ENCODE measurements at places on chromosomes 3 and 15.

DNA sequence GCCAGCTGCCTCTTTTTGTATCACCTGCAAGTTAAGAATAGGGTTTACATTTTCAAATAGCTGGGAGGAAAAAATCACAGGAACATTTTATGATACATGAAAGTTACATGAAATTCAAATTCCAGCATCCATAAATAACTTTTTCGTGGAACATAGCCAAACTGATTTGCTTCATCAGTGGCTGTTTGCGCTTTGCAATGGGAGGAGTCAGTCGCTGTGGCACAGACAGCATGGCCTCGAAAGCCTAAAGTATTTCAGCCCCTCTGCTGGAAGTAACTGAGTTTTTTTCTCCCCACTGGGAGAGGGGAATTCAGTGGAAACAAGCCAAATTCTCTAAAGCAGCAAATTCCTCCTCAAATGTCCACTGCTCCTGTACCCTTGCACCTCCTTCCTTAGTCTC is 271.9 kb downstream of the SUCLG2 start:
- DNase-seq = no peak

DNA sequence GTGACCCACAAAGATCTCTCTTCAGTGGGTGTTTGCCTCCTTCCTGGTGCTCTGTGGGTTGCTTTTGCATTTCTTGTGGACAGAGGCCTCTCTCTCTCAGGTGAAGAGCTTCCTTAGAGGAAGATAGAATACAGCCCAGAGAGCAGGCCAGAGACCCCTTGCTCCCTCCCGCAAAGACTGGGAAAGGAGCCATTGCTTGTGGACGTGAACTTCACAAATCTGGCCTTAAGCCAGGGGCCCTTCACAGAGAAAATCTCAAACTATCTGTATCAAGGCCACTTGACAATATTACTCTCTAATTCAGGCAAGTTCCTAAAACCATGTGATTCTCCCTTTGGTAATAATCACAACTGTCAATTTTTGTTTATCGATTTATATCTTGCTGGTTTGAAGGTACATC is 30.4 kb upstream of the CLK3 start:
- no peak for DNase-seq

- no peak for DNase-seq
These were observed 140.2 kb upstream of the SETMAR start for GRCh38 chr3:4163011-4163410.

GRCh38 chr15:87155771-87156170 is 1076.1 kb downstream of the AGBL1 start:
- DNase-seq = no peak

DNA sequence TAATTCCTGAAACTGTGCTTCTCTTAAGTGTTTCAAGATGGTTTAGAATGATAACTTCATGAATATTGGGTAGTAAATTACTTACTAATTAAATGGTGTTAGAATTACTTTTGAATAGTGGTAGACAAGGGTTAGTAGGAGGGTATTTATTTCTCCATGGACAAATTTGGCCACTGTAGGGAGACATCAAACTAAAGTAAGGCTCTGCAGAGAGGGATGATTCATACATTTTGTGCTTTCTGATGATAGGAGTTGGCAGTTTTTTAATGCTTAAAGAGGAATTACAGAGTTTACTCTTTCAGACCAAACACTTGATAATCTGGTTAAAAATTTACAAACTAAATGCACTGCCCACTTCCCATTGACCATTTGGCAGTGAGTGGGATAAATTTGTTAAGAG is 127.6 kb downstream of the NAALADL2 start:
- DNase-seq = no peak

- DNase-seq = no peak
These were observed 23.9 kb downstream of the DPH6 start for GRCh38 chr15:35522061-35522460.

DNA sequence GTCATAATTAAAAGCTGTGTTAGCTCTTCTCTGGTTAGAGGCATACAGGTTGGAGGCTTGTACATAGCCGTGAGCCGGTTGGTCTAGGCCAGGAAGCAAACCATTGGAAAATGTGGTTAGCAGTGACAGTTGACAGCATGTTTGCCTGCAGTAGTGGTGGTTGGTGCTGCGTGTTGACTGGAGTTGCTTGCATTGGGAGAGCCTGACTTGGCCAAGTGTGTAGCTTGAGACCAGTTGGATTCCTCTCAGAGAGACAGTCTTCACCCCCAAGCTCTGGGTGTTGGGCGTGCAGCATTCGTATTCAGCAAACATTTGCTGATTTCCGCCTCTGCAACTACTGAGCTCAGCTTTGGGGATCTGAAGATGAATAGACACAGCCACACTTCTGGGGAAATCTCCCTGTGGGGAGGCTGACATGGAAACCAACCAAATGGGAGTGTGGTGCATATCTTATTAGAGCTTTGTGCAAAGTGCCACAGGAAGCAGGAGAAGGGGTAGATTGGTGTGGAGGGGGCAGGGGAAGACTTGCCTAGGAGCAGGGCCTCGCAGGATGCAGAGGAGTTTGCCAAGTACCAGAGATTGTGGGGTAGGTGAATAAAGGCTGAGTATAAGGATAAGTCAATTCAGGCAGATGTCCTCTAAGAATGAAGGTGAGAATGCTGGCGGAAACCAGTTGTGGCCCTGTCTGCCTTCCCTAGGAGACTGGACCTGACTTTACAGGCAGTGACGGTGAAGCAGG is 83.5 kb downstream of the IGF1R start:
- no peak for DNase-seq

GRCh38 chr3:23889950-23890349 is 26.8 kb downstream of the NKIRAS1 start:
- no peak for DNase-seq

- no peak for DNase-seq
These were observed 8.9 kb downstream of the RFX7 start for GRCh38 chr15:56234804-56235203.

DNA sequence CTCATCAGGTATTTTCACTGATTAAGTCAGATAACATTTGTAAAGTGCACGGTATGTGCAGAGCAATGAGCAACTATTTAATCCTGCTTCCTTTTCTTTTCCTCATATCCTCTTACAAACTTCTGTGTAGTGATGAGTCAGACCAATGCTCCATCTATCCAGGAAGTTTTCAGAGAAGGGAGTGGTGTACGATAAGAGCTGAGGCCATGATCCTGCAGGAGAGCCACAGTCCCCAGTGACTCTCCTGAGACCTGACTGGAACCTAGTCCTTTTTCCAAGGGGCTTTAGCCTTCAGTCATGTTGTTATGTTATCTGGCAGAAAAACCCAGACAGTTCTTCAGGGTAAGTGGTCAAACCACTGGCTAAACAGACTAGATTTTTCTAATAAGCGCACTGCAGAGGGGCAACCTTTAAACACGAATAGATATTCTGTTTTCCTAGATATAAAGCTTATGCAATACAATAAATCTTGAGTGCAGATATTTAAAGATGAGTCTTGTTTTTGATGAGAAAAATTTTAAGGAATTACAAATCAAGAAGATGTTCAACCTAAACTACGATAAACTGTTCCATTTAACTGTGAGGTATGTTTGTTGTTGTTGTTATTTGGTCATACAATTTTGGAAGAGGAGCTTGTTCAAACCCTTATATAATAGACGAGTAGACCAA is 110.5 kb upstream of the RAP2B start:
- peak; percentile 27 for DNase-seq

GRCh38 chr3:133283958-133284807 is 115.7 kb upstream of the BFSP2 start:
- DNase-seq = no peak

DNA sequence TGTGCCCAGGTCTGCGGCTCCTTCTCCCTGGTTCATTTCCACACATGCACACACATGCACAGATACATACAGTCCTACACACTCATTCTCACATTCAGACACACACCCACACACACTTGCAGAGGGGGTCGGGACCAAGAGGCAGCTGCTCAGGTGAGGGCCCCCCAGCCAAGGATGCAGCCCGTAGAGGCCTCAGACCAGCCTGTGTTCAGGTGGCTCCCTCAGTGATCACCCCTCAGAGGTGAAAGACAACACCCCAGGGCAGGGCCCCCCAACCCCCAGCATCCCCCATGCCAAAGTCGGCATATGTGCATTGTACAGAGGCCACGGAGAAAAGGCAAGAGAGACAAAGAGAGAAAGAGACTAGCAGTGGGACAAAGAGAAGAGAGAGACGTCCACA is 5.9 kb upstream of the CORO2B start:
- DNase-seq = no peak

- no peak for DNase-seq
These were observed 138.8 kb downstream of the SNRPN start for GRCh38 chr15:25093455-25094029.

All from BJ (cell line).